ENCODE measurements at places on chromosomes 3 and 15.

DNA sequence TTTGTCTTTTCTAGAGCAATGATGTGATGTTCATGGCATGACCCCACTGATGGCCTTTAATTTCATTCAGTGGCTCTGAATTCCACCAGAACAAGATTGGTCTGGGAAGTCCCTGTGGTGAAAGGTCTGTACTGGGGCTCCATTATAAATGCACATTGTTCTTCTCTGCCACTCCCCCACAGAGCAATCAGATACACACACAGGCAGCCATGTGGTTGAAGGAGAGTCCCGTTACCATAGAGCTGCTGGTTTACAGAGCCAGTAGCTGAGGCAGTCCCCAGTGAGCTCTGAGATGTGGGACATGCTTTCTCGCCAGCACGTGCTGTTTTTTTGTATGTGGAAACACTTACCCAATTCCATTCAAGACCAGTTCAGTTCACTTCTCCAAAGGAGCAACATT is 172.7 kb upstream of the TRIM42 start:
- DNase-seq, result peak; percentile 78

GRCh38 chr3:153215966-153216365 is 53.9 kb downstream of the RAP2B start:
- no peak for DNase-seq

GRCh38 chr15:79403501-79403900 is 28.6 kb upstream of the MINAR1 start:
- DNase-seq, result no peak

- no peak for DNase-seq
These were observed 40.7 kb upstream of the PSMD6 start for GRCh38 chr3:64063983-64064438.
